Stimulated activated CD4-positive, alpha-beta T cell treated with anti-CD3 and anti-CD28 coated beads, Interleukin-15, amount 100 ng/mL, for 1 hour (primary cell): ENCODE measurements at places on chromosomes 3 and 15.

DNA sequence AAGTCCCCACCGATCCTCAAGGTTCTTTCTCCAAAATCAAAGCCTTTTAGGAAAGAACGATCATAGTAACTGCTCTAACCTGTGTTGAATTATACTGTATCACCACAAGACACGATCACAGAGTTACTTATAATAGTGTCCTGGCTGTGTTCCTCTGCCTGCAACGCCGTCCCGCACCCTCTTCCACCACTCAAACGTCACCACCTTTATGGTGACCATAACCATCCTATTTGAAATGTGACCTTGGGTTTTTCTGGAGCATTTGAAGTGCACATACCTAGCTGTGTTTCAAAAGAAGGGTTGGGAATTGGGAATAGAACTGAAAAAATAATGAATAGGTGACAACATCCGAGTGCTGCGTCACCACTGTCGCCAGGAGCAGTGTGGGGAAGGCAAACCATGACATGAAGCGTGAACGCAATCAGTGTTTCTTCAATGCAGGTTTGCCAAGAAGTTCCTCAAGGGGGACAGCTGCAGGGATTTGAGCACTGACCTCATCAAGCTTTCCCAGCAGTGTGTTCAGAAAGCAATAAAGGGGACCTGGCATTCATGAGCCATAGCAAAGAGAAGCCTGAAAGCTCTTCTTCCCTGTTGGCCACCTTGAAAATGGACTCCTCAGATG, 769 bp upstream of the SELENOS start:
- DNase-seq, result no peak

- no peak for DNase-seq
Observed at GRCh38 chr3:171248426-171249111, 211.6 kb downstream of the TNIK start.

- no peak for DNase-seq
Observed at GRCh38 chr3:71025516-71025915, 558.0 kb downstream of the FOXP1 start.

DNA sequence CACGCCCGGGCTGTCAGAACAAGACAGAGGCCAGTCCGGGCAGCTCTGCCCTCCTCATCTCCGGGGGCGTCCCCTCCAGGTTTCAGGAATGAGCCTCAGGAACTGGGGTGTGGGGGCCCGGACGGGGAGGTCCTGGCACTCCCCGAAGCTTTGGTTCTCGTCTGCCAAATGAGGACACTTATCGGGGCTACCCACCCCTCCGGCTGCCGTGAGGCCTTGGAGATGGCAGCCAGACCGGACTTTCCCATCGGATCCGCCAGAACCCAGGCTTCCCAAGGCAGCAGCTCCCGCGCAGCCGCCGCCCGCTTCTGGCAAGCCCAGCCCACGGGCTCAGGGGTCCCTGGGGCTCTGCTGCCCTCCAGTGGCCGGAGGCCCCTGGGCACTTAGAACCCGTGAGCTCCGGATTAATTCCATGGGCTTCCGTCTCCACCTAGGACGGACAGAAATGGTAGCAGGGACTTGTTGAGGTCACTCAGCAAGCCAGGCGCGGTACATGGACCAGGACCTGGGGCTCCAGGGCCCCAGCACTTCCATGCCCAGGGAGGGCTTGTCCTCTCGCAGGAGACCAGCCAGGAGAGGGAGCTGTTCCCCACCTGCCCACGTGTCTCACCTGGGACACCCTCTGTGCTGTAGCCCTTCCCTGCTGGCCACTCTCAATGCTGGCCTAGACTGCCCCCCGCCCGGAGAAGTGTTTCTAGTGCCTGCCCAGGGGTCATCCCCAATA, 89.4 kb downstream of the LINGO1 start:
- peak; percentile 45 for DNase-seq

DNA sequence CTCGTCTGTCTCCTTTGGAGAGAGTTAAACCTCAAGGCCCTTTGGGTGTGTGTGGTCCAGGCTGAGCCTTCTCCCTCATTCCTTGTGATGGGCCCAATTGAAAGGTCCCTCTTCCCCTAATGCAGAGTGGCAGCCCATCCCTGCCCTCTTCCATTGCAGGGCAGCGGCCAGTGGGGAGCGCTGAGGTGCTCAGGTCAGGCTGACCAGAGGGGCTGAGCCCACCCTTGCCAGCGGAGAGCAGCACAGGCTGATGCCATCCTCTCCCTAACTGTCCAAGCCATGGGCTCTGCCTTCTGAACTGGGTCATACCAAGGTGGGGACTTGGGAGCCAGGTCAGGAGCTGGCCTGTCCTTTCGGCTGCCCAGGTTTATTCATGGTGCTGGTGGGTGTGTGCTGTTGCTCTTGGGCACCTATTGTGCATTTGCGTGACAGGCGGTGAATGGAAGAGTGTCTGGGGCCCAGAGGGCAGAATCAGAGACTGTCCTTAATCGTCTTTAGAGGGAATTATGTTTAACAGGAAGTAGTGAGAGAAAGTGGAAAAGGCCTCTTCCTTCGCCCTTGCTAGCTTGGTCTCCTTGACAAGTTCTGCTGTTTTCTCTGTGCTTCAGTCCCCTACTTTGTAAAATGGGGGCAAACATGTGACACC, 96.9 kb downstream of the VGLL4 start:
- DNase-seq, result no peak

DNA sequence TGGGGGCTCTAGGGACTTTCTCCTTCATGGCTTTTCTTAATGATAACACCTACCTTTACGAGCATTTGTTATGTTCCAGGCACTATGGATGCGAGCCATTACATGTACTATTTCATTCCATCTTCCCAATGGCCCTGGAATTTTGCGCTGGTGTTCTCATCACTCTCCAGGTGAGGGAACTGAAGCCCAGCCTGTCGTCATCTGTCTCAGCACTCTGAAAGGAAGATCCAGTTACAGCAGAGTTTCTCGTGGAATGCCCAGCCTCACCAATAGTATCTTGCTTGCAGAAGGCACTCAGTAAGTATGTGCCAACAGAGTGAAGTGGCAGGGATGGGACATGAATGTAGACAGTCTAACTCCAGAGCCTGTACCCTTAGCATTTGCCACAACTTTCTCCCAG, 56.8 kb downstream of the NOX5 start:
- DNase-seq, result no peak

DNA sequence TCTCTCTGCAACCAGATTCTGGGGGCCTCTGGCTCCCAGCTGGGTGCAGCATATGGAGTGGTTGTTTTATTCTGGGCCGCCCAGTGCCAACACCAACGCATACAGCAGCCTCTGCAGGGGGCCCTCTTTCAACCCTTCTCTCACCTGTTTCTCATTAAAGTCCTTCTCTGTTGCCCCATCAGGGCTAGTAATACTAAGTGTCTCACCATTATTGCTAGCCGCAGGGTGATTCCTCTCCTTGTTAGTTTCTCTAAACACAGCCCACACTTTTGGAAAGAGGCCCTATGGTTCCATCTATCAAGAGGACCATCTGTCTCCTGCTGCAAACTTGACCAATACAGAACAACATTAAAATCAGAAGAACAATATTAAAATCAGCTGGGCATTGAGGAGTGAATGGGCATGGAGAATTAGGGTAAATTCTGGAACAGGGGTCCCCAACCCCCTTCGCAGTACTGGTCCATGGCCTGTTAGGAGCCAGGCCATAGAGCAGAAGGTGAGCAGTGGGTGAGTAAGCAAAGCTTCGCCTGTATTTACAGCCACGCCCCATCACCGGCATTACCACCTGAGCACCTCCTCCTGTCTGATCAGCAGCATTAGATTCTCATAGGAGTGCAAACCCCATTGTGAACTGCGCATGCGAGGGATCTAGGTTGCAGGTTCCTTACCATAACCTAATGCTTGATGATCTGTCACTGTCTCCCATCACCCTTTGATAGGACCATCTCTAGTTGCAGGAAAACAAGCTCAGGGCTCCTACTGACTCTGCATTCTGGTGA, 36.5 kb downstream of the ALS2CL start:
- no peak for DNase-seq

- DNase-seq, result no peak
Observed at GRCh38 chr15:92095693-92096092, 242.2 kb downstream of the SLCO3A1 start.

- DNase-seq, result no peak
Observed at GRCh38 chr3:190369668-190370295, 18.2 kb upstream of the CLDN16 start.

DNA sequence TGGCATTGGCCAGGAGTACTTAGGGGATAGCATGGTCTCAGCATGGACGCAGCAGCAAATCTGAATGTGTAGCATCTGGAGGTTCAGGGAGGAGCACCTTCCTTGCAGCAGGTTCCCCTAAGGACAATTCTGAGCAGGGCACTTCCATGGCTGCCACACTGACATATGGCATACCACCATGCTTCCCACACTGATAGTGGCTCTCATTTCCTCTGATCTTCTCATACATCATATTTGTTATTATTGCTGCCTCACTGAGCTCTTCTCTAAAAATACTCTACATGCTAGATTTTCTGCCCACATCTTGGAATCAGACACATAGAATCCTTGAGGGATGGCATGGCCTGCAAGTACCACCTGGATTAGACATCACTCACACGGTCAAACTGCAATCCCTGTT, 7.3 kb upstream of the MNS1 start:
- no peak for DNase-seq

DNA sequence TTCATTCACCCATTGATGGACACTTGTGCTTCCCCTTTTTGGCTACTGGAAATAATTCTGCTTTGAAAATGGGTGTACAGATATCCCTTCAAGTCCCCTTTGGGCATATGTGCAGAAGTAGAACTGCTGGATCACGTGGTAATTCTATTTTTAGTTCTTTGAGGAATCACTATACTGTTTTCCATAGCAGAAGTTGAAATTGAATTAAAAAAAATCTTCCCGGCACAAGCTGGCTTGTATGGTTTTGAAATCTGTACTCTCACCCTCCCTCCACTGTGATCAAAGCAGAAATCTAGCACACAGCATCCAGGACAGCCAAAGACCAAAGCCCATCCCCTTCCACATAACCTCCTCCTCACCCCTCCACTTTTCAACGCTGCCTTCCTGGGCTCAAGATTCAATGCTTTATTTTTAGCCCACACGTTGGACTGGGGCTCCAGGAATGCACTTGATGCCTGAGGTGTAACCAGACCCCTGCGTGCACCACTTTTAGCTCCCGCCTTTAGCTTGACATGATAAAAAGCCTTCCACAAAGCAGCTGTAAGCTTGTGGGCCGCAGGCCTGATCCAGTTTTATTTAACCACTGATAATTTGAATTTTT, 29.9 kb downstream of the TMEM40 start:
- DNase-seq, result no peak

DNA sequence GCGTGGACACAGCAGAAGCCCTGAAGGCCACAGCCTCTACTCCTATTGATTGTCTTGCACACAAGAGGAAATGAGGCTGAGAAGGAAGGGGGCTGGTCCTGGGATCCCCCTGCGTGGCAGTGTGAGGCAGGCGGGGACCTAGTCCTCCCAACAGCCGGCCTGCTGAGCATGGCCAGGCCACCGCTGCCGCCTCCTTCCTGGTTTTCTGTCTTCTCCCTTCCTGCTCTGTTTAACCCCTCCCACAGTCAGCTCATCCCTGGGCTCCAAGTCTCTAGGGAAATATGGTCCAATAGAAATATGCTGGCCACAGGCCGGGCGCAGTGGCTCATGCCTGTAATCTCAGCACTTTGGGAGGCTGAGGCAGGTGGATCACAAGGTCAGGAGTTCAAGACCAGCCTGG, 42.1 kb upstream of the HES1 start:
- no peak for DNase-seq

DNA sequence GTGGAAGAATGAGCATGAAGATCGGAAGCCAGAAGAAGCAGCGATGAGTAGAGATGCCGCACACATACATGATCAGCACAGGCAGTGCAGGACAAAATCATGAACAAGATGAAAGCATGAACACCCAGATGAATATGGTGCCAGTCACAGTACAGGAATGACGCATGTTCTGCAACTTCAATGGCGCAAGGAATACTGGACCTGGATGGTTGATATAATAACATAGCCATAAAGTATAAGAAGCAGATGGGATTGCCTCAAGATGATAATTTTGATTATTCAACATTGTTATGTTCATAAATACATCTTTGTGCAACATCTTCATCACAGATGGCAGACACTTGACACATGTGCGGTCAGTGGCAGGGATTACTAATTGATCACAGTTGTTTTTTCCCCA, 59.7 kb upstream of the SLCO3A1 start:
- DNase-seq, result no peak

- DNase-seq, result no peak
Observed at GRCh38 chr3:171508206-171508605, 48.0 kb upstream of the TNIK start.

- DNase-seq, result no peak
Observed at GRCh38 chr3:66256806-66257205, 36.0 kb downstream of the SLC25A26 start.

DNA sequence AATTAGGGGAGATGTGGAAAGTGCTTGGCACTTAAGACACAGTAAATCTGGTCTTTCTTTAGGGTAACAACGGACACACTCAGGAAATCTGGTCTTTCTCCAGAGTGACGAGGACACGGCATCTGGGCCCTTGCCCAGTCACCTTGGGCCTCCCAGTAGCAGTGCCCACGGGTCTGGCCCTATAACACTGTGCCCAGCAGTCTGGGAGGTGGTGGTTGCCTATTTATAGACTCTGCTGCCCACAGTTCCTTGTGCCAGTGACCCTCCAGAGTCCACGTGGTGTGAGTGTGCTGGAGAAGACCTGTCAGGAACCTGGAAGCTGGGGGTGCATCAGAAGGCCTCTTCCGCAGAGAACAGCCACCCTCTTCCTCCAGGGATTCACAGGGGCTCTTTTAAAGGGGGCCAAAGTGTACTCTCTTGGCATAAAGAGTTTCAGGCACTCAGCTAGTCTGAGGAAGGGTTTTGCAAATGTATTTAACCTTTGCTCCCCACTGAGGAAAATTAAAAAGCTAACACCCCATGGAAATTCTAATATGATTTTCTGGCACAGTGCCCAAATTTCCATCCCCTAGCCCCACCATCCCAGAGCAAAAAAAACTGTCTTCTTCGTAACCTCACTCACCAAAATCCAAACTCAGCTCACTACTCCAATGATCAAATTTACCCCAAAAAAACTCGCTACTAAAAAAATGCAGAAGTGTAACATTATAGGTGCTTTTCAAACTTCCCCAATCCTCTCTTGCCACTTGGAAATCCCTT, 15.4 kb downstream of the WNT5A start:
- no peak for DNase-seq

DNA sequence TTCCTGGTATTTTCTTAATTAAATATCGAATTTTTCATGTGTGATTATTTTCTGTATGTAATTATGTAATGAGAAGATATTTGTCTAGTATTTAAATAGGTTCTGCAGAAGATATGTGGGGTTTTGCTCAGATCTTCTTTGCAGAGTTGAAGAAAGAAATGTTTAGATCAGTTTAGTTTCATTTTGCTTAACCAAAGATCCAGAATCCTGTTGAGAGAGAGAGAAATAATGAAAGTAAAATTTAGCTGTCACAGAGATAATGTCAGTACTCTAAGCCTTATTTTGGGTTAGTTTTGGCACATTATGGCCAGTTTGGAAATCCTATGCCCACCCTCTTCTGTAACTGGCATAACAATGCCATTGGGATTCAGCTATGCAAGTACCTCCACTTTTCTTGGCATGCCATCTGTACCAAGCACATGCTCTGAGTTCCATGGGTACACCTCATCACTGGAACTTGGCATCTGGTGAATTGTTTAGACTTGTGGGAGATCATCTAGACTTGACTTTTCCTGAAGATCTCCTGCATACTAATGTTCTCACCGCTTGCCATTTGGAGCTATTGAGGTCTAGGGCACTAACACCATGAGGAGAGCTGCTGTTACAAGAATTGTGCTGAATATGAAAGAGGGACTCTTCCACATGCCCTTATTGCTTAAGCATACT, 30.9 kb downstream of the PLSCR1 start:
- no peak for DNase-seq

- no peak for DNase-seq
Observed at GRCh38 chr3:127717357-127718244, 44.8 kb downstream of the ABTB1 start.

- DNase-seq, result no peak
Observed at GRCh38 chr3:59436164-59436958, 386.5 kb upstream of the CFAP20DC start.
